Adrenal gland (tissue), 19 donors: ENCODE measurements at places on chromosomes 2 and 18. TPM values are rescaled to one million over a fixed set of nuclear protein-coding genes. Genes with fewer than 3 reads are reported as not detected.

NOTO gene
- 0.05 TPM for polyA plus RNA-seq

ANKRD30B gene
- polyA plus RNA-seq: 0.57 TPM

TTN gene
- polyA plus RNA-seq: 0.05 TPM

CHST9 gene
- 0.18 TPM for polyA plus RNA-seq

SOX11 gene
- not detected for polyA plus RNA-seq

ABCB11 gene
- not detected for polyA plus RNA-seq

IL36G gene
- polyA plus RNA-seq: not detected

DNA sequence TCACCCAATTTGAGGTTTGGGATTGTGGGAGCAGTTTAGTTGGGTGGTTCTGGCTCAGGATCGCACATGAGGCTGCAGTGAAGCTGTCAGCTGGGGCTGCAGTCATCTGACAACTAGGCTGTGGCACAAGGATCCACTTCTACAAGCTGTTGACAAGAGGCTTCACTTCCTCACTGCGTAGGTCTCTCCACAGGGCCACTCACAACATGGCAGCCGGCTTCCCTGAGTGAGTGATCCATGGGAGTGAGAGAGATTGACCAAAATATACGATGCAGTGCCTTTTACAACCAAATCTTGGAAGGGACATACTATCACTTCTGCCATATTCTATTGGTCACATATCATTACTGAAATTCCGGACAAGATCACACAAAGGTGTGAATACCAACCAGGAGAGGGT, 187.5 kb downstream of the DLGAP1 start:
- no peak for DNase-seq

DNA sequence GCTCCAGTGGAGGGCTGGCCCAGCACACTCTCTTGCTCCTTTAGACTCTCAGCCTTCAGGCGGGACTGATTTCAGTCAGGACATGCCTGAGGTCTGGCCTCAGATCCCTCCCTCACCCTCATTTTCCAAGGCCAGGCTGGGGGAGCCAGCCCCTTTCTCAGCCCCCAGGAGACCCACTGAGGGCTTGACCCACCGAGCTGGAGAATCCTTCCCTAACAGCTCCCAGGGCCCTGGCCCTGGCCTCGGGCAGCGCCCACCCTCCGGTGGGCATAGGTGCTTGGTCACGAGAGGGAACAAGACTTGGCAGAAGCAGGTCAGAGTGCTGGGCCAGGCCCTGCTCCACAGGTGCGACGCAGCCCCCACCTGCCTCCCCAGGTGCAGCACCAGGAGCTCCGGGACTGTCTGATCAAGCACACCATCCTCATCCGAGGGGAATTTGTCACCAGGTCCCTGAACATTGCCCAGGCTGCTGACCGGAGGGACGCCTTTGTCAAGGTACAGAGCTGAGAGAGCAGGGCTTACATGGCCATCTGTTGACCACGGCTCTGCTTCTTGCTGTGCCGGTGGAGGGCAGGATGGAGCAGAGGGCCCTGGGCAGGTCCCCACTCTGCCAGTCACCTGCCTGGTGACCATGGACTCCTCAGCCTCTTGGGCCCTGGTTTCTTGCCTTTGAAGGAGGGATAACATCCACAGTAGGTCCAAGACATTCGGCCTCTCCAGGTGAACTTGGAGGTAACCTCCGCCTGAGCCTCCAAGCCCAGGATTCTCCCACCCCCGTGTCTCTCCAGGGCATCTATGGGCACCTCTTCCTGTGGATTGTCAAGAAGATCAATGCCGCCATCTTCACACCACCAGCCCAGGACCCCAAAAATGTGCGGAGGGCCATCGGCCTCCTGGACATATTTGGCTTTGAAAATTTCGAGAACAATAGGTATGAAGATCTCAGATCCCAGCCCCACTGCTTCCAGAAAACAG, 46.3 kb downstream of the MYO7B start:
- DNase-seq: peak; percentile 24

DNA sequence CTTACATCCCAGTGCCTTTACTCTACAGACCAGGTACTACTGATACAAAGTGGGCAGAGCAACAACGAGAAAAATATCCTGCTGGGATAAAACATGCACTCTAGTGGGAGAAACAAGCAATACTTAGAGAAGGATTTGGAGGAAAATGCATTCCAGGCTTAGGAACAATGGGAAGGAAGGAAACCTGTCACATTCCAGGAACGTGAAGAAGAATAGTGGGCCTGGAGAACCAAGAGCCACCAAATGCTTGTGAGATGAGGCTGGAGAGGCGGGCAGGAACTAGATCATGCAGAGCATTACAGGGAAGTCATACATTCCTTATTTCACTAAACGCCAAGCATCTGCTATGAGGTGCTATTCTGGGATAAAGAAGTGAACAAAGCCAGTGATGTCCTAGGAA, 342.3 kb downstream of the DCC start:
- no peak for DNase-seq

DNA sequence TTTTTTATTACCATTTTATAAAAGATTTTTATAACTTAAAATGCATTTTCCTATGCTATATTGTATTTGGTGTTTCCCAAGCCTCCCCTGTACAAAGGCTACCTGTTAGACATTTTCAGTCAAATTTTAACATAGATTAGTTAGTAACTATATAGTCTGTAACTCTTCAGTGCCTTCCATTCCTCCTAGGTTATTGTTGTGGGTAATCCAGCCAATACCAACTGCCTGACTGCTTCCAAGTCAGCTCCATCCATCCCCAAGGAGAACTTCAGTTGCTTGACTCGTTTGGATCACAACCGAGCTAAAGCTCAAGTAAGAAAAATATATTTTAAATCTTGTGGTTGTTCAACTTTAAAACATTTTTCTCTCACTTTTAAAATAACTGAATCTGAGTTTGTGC, 10.2 kb downstream of the MDH1 start:
- no peak for DNase-seq

GRCh38 chr2:96538487-96539214, 2.1 kb downstream of the ARID5A start:
- peak; percentile 65 for DNase-seq

GRCh38 chr18:34870555-34871310, 160.6 kb downstream of the DTNA start:
- DNase-seq: no peak

DNA sequence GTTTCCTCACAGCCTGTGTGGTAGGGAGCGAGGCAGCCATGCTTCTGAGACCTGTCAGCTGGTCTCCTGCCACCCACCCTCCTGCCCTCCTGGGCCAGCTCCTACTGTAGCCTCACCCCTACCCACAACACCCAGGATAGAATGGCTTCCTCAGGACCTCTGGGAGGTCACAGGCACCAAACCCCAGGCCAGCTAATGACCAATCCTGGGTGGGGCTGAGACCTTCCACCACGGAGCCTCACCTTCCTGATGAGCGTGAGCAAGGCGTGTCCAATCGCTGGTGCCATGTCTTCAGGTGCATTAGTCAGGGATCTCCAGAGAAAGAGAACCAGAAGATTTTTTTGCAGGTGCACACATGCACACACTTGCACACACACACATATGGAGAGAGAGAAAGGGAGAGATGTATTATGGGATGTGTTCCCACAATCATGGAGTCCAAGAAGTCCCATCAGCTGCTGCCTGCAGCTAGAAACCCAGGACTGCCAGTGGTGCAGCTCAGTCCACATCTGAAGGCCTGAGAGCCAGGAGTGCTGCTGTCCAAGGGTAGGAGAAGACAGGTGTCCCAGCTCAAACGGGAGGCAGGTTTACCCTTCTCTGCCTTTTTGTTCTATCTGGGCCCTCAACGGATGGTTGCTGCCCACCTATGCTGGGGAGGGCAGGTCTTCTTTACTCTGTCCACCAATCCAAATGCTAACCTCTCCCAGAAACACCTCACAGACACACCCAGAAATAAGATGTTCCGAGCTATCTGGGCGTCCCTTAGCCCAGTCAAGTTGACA, 70.4 kb upstream of the HDAC4 start:
- DNase-seq: peak; percentile 4

DNA sequence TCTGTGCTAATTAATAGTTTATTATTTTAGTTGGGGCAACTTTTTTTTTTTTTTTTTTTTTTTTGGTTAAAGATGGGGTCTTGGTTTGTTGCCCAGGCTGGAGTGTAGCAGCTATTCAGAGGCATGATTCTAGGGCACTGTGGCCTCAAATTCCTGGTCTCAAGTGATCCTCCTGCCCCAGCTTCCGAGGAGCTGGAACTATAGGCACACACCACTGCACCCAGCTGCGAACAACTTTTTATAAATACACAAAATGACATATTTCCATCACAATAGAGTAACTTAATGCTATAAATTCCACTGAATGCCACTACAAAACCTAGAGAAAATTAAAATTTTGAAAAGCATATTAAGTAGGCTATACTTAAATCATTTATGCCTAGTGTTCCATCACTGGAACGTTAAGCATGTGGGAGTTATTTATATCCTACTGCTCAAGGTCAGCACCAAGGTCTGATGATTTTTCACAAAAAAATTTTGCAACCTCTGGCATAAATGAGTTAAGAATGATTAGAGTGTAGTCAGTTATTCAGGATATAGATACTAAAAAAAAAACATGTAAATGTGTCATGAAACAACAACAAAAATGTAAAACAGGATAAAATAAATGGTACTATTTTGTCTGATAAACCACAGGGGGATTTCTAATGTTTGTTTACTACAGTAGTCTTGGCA, 46.8 kb downstream of the GFPT1 start:
- no peak for DNase-seq

GRCh38 chr2:12877761-12878160, 161.0 kb downstream of the TRIB2 start:
- DNase-seq: no peak

DNA sequence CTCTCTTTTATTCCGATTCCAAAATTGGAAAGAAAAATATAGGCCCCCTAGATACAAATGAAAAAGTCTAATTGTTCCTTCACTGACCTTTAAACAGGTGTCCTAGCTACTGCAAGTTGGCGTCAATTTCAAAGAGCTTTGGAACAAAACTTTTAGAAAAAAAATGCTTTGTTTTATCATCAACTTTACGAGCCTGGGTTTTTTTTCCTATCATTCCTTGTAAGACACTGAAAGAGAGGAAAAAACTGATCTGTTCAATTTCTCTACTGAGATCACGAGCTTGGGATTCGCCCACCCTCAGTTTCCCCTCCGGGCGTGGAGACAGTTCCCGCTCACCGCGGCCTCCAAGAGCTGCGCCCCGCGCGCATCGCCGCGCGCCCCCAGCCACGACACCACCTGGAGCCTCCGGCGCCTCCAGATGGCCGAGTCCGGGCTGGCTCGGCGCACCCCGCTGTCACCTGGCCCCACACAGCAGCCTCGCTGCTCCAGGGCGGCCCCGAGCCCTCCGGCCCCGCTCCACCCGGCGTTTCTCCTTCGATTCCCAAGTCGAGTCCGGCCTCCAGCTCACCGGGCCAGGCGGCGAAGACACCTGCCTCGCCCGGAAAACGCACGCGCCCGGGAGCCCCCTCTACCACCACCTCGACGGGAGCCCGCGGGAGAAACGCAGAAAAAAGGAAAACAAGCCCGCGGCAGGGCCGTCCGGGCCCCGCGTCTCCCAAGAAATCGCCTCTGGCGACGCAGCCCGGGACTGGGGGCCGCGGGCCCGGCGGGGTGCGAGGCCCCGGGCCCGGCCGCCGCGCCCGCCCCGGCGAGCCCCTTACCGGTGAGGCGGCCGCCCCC, 656 bp downstream of the TBC1D8 start:
- peak; percentile 40 for DNase-seq

DNA sequence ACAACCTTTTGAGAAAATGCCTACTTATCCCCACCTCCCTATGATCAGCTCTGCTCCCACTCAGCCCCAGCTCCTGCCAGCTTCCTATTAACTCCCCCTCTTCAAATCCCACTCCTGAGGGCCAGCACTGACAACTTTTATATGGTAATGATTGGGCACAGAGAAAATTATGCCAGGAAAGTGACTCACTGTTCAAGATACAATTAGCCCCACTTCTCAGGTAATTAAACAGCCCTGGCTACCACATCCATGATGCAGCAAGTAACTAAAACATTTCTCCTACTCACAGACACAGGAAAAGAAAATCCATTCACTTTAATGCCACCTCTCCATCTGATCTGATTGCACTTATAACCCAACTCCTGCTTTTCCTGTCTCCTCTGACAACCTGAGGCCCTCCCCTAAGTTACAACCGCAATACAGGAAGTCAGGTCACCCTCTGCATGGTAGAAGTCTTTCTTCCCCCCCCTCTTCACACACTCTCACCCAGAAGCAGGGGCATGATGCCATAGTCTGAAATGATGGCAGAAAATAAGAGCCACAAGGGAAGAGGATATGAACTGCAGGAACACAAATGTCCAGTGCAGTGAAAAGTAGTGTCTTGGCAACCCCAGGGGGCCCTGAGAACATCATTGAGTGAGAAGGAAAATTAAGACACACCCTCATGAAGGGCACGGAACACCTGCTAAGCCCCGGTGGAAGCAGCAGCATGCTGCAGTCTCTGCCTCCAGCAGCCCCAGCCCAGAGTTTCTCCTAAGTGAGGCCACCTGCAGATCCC, 54.4 kb downstream of the STK39 start:
- DNase-seq: no peak

DNA sequence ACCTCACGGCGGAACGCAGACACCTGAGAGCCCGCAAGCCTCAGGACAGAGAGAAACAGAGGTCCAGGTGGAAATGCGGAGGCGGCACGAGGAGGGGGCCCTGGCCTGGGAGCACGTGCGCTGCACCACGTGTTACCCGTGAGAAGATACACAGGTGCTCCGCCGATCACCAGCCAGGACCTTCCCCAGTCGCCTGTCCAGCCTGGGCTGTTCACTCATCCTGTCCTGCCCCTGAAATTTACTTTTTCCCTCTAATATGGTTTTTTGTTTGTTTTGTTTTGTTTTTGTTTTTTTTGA, 44.3 kb downstream of the TWIST2 start:
- no peak for DNase-seq

GRCh38 chr2:134558208-134558830, 160.5 kb downstream of the TMEM163 start:
- no peak for DNase-seq

- no peak for DNase-seq
These were observed 5.1 kb downstream of the CNNM3 start for GRCh38 chr2:96821113-96821675.

DNA sequence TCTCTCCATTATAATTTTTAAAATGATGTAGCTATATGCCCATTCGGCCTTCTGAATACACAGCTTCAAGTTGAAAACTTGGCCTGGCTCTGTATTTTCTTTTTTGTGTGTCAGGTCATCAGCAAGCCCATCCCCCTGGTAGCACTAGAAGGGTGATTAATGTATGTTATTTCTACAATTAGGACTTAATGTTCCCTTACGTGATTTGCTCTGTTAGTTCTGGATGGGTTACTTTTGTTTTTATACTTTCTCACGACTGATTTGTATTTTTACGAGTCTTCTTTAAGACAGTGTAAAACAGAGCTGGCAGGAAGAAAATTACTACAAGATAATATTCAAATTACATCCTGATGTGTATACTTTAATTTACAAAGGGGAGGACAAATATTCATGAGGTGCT, 88.4 kb upstream of the RGPD4 start:
- DNase-seq: no peak
